ENCODE measurements at places on chromosomes 2 and 18.

GRCh38 chr2:20472569-20472968 lies 25.7 kb downstream of the RHOB start:
- no peak for DNase-seq

DNA sequence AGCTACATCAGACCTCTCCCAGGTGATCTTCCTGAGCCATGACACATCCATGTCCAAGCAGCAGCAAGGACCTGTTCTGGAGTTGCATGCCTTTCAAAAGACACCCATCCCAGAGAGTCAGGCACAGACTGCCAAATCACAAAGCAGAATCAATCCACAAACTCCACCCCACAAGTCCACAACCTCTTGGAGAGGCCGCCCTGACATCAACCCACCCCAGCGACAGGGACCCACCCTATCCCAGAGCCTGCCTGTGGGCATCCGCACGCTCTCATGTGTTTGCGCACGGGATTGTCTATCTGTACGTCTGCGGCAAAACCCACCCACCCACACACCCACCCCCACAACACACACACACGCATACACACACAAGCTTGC lies 11.9 kb downstream of the SMAD7 start:
- DNase-seq = no peak

DNA sequence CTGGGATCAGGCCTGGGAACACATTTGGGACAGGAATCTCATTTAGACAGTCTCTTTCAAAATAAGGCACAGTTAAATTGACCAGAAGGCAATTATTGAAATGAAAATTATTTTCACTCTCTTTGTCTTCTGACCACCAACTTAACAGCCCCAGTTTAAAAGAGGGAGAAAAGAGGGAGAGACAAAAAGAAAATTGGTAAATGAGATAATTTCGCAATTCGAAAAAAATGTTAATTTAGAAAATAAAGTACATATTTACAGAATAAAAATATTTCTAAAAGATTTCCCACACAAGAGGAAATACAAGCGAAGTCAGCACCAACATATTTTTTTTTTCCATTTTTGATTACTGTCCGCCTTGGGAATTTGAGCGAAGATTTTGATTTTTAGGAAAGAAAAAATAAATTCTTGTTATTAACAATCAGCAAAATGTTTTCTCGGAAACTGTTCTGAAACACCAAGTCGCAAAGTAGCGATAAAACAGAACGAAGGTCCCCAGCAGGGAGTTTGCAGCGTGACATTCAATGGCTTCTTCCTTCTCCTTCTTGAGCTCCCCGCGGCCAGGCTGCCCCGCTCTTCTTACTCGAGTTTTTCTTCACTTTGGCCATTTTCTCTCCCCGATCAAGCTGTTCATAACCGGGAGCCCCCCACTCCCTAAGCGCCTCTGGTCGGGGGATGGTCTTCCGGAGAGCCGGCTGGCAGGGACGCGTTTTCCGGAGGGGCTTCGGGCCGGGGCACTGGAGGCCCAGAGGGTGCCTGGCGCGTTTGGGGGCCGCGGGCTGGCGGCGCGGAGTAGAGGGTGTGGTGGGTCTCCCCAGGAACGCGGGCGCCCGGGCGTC lies 5.0 kb downstream of the SP9 start:
- DNase-seq = no peak

GRCh38 chr2:100142393-100142792 lies at the start of gene AFF3:
Gene AFF3 (minus strand): TSS chr2:100142590. CDS start chr2:100104454, 38,136 bp downstream.
- DNase-seq = no peak

GRCh38 chr2:174106736-174107135 lies 141.6 kb upstream of the SP3 start:
- no peak for DNase-seq

DNA sequence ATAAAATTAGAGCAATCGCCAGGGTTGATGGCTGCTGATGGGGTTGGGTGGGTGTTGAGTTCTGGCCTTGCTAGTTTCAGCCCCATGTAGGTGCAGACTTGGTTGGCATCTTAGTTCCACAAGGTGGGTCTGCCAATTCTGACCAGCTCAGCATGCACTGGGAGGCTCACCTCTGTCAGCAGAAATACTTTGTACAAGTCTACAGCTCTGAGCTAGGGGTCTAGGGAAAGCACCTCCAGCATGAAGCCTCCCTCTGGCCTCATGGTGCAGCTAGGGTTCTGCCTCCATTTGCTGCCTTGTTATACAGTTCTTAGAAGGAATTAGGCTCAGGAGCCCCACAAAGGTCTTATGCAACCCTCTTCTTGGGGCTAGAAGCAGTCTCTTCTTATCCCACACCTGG lies 278.9 kb upstream of the HDAC4 start:
- no peak for DNase-seq

- DNase-seq = no peak
Observed at GRCh38 chr18:26290385-26290784, 64.1 kb downstream of the TAF4B start.

GRCh38 chr2:216635701-216636550 lies 2.7 kb downstream of the IGFBP2 start:
- no peak for DNase-seq

DNA sequence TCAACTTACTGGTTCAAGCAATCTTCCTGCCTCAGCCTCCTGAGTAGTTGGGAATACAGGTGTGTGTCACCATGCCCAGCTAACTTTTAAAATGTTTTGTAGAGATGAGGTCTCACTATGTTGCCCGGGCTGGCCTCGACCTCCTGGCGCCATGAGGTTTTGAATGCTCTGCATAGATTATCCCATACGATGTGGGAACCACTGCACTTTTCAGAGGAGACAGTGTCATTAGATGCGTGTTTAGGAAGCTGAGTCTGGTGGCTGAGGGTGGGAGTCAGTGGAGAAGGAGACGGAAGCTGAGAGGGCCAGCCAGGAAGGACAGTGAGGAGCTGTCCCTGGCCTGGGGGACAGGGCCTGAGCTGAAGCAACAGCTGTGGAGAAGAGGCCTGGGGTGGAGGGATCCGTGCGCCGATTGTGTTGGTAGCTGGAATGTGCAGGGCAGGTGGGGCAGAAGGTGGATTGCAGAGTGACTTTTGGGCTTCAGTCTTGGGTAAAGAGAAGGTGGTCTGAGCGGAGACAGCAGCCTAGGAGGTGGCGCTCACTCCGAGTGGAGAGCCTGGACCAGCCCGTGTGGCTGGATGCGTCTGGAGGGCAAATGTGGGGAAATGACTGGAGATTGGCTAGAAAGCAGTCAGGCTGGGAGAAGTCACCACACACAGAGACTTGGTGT lies 68.0 kb downstream of the LDLRAD4 start:
- no peak for DNase-seq

DNA sequence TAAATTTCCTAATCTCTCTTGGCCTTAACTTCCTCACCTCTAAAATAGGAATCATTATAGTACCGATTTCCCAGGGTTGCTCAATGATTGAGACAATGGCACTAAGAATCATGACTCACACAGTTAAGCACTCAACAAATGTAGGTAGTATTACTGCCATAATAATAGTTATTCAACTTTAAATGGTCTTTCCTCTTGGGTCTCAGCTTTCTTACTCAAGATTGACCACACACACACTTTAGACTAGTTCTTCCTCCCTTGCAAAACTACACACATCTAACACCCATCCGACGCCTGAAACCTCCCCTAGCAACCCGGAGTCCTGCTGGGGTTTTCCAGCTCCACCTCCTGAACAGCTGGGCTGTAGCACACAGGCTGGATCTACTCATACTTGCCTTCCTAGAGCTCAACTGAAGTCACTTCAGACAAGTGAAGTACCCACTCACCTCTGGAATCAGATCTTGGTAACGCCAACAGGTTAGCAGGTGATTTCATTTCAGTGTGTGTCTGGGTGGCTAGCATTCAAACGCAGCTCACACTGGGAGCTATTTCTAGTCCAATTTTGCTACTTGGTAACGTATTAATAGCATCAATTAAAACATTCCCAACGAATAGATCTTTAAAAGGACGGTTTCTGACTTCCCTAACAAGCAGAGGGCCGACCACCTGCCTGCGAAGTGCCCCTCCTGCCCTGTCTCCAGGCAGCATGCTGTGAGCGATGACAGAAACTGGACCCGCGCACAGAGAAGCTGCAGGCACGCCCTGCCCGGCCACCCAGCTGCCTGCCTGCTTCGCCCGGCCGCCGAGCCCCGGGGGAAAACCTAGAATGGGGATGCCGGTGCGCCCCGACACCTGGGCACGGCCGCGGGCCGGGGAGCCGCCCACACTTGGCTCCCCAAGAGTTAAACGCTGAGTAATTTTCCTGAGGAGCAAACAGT lies 1.1 kb downstream of the UXS1 start:
- DNase-seq = peak; percentile 61

DNA sequence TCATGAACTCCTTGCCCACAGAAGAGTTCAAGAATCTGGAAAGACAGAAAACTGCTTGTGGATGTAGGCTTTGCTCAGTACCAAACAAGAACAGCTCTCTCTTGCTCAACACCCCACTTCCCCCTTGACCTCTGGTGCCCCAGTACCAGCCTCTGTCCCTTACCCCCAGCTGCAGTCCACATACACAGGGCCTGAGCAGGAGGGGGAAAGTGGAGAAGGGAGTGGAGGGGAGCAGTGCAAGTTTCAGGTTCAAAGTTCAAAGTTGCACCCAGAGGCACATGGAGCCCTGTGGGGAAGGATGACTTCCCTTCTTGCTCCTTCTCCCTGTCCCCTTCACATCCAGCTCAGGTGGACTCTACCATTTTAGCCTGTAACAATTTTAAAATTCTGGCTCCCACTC lies 61.1 kb upstream of the LPIN2 start:
- no peak for DNase-seq

DNA sequence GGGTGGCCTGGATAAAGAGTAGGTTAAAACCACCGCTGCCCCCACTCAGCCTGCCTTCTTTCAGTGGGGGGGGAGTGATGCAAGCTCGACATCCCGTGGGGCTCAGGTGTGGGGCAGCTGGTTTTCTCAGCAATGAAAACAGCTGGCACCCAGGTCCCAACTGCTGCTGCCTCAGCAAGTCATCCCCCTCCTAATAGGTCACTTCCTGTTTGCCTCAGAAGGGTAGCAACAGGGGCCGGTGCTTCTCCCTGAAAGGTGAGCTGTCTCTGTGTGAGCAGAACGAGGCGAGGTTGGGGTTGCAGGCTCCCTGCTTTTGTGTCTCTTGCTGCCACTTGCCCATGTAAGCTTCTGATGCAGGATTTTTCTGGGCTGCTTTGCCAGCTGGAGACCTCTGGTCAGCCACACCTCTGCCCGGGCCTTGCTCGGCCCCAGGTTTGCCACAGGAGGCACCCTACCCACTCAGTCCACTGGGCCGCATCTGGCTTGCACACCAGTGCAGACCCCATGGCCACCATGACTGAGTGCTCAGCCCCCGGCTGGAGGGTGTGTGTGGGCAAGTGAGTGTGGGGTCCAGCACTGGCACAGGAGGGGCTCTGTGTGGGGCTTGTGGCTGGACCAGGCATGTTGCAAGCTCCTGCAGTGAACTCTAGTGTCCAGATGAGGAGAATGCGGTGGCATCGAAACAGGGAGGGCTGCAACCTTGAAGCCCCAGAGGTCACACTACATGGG lies 11.5 kb upstream of the ASB1 start:
- DNase-seq = no peak

- DNase-seq = peak; percentile 78
Observed at GRCh38 chr2:163667064-163667887, 68.5 kb downstream of the FIGN start.

- DNase-seq = no peak
Observed at GRCh38 chr2:6956566-6956965, 39.4 kb downstream of the RNF144A start.

DNA sequence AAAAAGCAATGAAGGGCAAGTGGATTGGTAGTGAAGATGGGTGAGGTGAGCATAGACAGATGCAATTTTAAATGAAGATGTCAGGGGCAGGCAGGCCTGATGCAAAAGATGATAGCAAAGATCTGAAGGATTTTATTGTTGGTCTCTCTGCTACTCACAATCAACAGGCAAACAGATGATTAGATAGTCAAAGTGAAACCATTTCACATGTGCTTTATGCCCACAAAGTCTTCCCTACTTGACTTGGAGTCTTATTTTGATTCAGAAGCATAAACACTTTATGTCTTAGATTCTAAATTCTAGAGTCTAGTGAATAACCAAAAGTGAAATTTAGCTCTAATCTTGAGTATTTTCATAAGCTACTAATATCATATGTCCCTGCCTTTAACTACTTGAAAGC lies 153.8 kb upstream of the HNRNPA3 start:
- no peak for DNase-seq

DNA sequence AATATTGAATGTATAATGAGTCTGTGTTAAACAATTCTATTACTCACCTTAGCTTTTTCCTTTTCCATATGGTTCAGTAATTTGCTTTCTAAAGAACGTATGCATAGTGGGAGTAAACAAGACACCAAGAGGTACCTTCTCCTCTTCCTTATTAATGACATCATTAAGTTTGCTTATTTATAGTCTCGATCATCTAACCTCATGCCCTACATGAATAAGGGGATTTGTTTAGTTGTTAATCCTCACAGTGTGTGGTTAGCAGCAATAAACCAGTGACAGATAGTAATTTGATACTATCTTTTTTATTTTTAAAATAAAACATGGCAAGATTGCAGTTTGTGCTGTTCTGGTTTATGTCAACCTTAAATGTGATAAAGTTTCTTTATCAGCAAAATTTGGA lies 69.7 kb downstream of the COBLL1 start:
- DNase-seq = no peak

DNA sequence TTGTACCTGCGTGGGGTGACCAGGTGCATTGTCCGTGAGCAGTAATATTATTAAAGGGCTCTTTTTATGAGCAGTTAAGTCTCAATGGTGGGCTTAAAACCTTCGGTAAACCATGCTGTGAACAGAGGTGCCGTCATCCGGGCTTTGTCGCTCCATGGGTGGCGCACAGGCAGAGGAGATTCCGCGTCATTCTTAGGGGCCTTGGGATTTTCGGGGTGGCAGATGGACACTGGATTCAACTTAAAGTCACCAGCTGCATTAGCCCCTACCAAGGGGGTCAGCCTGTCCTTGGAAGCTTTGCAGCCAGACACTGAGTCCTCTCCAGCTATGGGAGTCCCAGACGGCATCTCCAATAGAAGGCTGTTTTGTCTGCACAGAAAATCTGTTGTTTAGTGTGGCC lies 107.7 kb downstream of the NFATC1 start:
- DNase-seq = no peak

DNA sequence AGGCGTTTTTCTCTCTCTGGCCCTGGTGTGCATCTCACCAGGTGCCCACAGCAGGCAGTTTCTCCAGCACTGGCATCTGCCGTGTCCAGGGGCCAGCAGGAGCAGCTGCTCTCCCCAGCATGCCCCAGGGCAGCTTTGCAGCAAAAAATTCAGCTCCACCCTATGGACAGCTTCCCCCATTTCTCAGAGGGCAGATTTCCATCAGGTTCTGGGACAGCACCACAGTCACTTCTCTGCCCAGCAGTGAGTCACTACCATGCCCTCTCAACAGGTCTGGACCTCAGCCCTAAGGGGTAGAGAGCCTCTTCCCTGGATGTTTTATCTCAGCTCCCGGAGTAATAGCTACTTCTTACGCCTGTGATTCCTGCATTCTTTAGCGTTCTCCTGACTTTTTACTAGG lies 170.2 kb upstream of the RAB12 start:
- no peak for DNase-seq
